Cerebellar cortex (tissue), 1 donor: ENCODE measurements at places on chromosomes 7 and 10.

- DNase-seq: no peak
Observed at GRCh38 chr7:106092204-106092603, 19.9 kb downstream of the SYPL1 start.

GRCh38 chr7:69668339-69668870 is 70.1 kb downstream of the AUTS2 start:
- no peak for DNase-seq

DNA sequence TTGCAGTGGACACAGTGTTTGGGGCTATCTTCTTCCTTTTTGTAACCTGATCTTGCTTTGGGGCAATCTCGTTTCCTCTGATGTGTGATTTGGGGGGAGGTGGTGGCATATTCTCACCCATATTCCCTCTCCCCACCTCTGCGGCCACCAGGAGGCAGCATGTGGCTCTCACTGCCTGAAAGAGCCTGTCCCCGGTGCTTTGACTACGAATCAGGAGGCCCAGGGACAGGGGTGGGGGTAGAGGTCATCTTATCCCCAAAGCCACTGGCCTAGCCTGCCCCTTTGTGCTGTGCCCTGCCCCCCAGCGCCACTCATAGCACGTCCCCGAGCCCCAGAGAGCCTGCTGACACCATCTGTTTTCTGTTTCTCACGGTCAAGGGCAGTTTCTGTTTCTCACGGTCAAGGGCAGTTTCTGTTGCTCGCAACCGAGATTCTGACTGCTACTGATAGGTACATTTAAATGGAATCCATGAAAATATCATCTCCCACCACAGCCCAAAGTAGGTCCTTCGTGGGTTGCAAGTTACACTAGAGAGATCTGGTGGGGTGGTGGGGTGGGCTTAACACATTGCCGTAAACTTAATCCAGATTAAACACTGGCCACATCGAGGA is 28.2 kb downstream of the PHYH start:
- DNase-seq: peak; percentile 27

GRCh38 chr10:90462749-90463470 is 394.9 kb downstream of the HTR7 start:
- DNase-seq: no peak

- peak; percentile 26 for DNase-seq
Observed at GRCh38 chr7:129643550-129644170, 32.1 kb downstream of the NRF1 start.

- DNase-seq: no peak
Observed at GRCh38 chr7:30391806-30392205, 86.8 kb downstream of the NOD1 start.

DNA sequence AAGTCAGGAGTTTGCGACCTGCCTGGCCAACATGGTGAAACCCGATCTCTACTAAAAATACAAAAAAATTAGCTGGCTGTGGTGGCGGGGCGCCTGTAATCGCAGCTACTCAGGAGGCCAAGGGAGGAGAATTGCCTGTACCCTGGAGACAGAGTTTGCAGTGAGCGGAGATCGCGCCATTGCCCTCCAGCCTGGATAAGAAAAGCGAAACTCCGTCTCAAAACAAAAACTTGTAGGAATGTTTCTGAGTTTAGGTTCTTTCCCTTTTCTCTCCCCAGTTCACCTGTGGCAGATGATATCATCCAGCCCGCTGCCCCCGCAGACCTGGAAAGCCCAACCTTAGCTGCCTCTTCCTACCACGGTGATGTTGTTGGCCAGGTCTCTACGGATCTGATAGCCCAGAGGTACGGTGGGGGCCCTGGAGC is 138.8 kb upstream of the BTBD16 start:
- no peak for DNase-seq

DNA sequence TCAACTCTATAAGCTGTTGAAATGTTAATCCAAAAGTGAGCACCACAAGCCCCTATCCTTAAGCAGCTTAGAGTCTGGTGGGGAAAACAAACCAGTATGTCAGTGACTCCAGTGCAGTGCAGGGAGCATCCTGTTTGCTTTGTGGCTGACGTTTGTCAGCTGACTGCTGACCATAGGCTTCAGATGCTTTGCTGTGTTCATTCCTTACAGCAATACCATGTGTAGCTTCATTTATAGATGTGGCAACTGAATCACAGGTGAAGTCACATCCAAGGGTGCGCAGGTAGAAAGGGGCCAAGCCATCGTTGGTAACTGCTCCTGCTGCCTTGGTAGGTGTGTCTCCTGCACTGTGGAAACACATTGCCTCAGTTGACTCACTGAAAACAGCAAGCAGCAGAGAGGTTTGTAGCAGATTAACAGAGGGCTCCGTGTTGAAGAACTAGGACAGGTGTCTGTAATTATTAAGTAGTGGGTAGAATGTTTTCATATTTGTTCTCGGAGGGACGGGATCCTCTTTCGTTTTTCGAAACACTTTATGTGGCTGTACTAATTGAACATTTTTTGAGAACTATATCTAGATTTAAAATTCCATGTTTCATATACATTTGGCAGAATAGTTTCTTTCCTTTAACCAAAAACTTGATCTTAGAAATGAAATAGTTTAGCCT is 2.0 kb downstream of the INSIG1 start:
- peak; percentile 39 for DNase-seq

DNA sequence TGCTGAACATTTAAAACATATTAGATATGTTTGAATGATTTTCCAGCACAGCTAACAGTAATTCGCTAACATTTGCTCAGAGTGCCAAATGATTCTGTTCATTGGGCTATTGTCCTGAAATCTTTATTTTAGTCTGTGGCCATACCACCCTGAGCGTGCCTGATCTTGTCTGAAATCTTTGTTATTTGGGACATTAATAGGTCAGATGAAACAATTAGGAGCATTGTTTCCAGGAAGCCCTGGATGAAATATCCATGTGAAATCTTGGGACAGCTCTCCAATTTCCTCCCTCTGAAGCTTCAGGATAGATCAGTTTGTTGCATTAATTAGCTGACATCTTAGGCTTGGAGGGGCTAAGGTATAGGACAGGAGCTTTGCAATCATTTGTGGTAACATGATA is 512.0 kb downstream of the KIF20B start:
- no peak for DNase-seq

GRCh38 chr7:87474533-87475358 is 734 bp downstream of the ABCB4 start:
- no peak for DNase-seq

- DNase-seq: no peak
Observed at GRCh38 chr7:131608116-131608500, 51.7 kb upstream of the PODXL start.

- peak; percentile 42 for DNase-seq
Observed at GRCh38 chr7:24722386-24723177, 34.7 kb downstream of the GSDME start.

GRCh38 chr7:103687951-103688350 is 241.9 kb upstream of the SLC26A5 start:
- DNase-seq: peak; percentile 76

DNA sequence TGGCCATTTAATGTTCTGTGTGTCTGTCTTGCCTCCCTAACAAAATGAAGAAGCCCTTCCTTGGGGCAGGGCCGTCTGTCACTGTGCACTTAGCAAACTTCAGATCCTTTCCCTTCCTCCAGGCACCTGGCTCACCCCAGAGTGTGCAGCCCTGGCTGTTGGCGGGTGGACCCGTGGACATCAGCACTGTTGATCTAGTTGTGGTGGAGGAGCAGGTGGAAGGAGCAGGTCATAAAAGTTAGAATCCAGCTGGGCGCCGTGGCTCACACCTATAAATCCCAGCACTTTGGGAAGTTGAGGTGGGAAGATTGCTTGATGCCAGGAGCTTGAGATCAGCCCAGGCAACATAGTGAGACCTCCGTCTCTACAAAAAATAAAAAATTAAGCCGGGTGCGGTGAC is 12.7 kb downstream of the RAB19 start:
- no peak for DNase-seq

GRCh38 chr7:142925413-142925812 is 8.1 kb downstream of the TRPV5 start:
- DNase-seq: no peak

DNA sequence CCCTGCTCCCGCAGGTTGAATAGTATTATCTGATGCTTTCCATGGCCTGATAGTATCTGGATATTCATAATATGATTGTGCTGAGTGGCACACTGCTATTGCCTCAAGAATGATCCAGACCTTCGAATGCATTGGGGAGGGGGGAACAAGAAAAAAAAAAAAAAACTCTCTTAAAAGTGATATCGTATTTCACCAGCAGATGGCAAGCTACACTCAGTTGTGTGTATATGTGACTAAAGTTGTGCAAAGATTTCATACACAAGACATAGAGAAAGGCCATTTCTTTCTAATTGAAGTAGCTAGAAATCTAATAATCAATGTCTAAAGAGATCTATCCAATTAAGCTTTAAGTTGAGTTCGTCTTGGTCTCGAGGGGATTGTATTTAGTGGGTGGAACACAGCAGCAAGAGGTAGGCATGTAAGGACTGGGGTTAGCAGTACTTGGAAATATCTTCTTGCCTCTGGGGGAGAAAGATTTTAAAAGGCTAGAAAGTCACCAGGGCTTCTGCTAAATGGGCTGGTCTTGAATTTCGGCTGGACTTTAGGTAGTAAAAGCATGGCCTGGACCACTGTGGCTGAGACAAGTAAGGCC is 15.3 kb downstream of the SFRP4 start:
- DNase-seq: peak; percentile 46

DNA sequence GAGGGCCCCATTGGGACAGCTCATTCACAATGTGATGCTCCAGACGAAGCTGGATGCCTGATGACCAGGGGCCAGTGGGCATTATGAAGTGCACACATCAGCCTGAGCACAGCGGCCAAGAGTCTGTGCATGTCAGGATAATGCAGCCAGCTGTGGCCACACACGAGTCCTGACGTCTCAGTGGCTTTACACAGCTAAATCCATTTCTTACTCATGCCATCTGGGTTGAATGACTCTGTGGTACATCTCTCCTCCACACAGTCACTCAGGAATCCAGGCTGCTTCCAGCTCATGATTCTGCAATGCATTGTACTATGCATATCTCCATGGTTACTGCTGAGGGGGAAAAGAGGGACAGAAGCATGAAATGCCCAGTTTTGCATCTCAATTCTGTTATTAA is 123.6 kb downstream of the PRLHR start:
- no peak for DNase-seq

GRCh38 chr7:99109108-99110051 is 34.5 kb downstream of the SMURF1 start:
- peak; percentile 16 for DNase-seq

GRCh38 chr7:7476381-7476780 is 59.3 kb downstream of the COL28A1 start:
- DNase-seq: no peak

DNA sequence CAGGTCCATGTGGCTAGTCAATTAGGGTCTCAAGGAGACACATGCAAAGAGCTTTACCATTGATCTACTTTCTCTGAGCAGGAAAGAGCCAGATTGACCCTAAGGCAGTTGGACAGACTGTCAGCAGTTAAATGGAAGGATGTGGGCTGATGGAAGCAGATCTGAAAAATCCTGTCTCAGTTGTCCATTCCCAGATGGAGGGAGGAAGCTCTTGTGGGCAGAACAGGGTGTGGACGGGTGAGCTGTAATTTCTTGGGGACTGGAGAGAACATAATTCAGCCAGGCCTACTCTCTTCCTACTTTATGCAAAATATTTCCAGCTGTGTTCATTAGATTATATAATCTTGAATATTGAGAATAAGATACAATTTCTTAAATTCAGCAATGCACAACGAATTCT is 163.6 kb downstream of the GNAT3 start:
- DNase-seq: no peak

GRCh38 chr10:70088308-70088698 is 35.7 kb downstream of the MACROH2A2 start:
- DNase-seq: no peak

GRCh38 chr10:59807629-59808620 is 54.7 kb upstream of the MRLN start:
- DNase-seq: no peak

DNA sequence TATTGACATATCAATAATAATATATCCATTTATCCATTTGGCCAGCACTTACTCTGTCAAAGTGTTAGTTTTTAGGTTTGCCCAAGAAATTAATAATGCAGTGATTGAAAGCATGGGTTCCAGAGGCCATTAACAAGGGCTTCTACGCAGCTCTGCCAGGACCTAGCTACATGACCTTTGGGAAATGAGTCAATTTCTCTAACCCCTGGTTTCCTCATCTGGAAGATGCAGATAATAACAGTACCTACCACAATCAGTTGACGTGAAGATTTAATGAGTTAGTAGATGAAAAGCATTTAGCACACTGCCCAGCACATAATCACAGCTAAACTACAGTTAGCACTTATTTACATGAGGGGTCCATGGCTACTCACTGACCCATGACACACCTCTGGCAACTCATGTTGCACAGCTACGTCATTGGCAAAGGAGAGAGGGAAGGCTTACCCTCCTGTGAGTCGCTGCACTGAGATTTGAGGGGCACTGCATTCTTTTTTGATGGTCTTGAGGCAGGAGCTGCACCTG is 263.7 kb downstream of the PLXNA4 start:
- DNase-seq: no peak

DNA sequence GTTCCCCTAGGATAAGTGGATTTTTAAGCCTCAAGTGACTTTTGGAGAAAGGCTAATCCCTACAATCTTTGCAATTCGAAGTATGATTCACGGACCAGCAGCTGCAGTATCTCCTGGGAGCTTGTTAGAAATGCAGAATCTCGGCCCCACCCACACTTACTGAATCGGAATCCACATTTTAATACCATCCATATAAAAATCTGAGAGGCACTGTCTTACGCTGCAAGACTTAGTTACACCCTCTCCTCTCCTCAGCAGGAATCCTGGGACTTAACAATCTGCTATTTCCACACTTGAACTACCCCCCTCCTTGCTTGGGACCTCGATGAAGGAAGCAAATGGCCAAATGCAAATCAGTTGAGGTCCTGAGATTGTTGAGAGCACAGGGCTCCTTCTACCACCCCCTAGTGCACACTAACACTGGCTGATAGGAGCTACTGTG is 21.0 kb downstream of the ITPRIP start:
- DNase-seq: no peak

- DNase-seq: no peak
Observed at GRCh38 chr7:70421319-70421718, 710.6 kb upstream of the GALNT17 start.

DNA sequence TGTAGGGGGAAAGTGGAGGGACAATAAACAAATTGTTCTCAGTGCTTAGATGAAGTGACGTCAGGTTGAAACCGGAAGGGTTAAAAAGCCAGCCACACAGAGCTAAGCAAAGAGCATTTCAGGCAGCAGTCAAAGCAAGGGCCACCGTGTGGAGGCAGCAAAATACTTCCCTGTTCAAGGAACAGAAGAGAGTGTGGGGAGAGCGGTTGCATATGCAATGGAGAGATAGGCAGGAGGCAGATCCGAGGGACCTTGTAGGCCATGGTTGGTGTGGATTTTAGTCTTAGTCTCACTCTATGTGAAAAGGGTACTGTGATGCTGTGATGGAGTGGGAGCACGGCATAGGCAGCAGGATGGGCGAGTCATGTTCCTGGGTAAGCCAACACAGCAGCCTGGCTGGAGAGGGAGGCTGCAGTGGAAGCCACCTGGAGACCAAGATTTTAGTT is 3.8 kb upstream of the STN1 start:
- peak; percentile 29 for DNase-seq

GRCh38 chr7:134448356-134449229 is 10.3 kb downstream of the AKR1B1 start:
- no peak for DNase-seq

GRCh38 chr7:46317256-46317655 is 396.2 kb upstream of the IGFBP3 start:
- DNase-seq: no peak
